ENCODE measurements at places on chromosomes 1 and 21.

- DNase-seq, result no peak
Observed at GRCh38 chr1:103373991-103374390, 151.5 kb upstream of the RNPC3 start.

- DNase-seq, result no peak
Observed at GRCh38 chr1:102941366-102941947, 166.9 kb downstream of the COL11A1 start.

- DNase-seq, result no peak
Observed at GRCh38 chr1:201475130-201475529, 6.1 kb upstream of the PHLDA3 start.

- DNase-seq, result peak; percentile 70
Observed at GRCh38 chr1:235648407-235648907, 1.1 kb downstream of the GNG4 start.

GRCh38 chr1:32775640-32776337, 41.4 kb downstream of the YARS1 start:
- no peak for DNase-seq

GRCh38 chr1:39713557-39713956, 22.3 kb upstream of the HPCAL4 start:
- DNase-seq, result no peak

DNA sequence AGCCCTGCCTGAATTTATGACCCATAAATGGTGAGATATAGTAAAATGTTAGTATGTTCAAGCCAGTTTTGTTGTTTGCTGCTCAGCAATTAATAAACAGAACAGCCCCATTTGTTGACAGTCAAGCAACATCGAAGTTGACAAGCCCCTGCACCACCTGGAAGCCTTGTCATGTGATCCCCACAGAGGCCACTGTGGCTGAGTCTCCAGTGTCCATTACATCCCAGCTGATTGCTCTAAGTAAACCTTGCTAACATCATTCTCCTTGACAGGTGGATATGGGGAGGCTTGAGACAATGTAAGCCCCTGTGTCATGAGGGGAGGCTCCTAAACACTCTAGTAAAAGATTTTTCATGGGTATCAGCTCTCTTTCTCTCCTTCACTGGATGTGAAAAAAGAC, 17.5 kb upstream of the TACSTD2 start:
- DNase-seq, result no peak

DNA sequence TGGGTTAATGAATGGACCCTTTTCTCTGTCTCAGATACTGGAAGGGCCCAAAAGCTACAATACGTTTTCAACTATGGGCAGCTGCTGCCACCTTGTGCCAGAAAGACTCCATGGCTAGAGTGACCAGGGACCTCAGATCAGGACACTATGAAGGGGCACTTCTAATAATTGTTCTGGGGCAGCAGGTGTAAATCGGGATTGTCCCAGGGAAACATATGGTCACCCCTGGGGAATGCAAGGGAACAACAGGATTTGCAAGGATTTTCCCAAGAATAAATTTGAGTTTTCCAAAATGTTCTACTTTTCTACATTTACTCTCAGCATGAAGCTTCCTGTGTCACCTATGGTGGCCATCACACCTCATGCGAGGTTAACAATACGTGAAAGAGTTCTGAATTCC, 12.0 kb upstream of the FCAMR start:
- DNase-seq, result peak; percentile 8

DNA sequence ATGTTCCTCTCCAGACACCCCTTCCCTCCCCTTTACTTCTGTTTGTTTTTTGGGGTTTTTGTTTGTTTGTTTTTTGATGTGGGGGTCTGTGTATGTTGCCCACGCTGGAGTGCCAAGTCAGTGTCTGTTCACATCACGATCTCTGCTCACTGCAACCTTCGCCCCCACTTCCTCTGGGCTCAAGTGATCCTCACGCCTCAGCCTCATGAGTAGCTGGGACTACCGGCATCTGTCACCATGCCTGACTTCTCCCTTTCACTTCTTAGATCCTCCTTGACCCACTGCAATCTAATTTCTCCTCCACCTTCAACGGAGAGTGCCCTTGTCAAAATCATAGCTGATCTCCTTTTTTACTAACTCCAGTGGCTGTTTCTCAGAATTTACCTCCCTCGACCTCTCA, 100.7 kb upstream of the KIF26B start:
- DNase-seq, result no peak

GRCh38 chr1:171254859-171255258, 6.6 kb downstream of the FMO1 start:
- no peak for DNase-seq

GRCh38 chr1:155032886-155033285, 695 bp downstream of the DCST2 start:
- no peak for DNase-seq

GRCh38 chr1:2445162-2445822, 30.8 kb upstream of the PLCH2 start:
- DNase-seq, result no peak

DNA sequence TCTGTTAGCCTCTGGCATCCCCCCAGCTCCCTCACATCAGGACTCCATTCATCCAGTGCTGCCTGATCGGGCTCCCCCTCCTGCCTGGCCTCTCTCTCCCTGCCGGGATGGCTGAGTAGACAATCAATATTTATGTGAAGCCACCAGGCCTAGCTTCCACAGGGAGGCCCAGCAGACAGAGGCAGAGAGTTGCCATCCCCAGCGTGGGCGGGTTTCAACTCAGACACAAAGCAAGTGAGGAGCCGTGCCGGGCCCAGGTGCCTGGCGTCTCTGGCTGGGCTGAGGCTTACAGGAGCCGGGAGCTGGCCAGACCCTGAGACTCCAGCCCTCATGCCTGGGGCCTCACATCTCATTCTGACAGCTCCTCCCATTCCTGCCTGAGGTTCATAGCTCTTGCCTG, 34.5 kb upstream of the ATP2B4 start:
- no peak for DNase-seq

GRCh38 chr1:153794624-153795329, 19.6 kb downstream of the SLC27A3 start:
- DNase-seq, result no peak

GRCh38 chr1:41530411-41530810, 45.9 kb upstream of the EDN2 start:
- DNase-seq, result no peak

GRCh38 chr1:39940253-39940652, 14.7 kb upstream of the MFSD2A start:
- DNase-seq, result no peak

GRCh38 chr1:166164995-166165660, 1.7 kb downstream of the FAM78B start:
- no peak for DNase-seq

GRCh38 chr1:32741059-32741412, 38.5 kb upstream of the SYNC start:
- DNase-seq, result no peak

DNA sequence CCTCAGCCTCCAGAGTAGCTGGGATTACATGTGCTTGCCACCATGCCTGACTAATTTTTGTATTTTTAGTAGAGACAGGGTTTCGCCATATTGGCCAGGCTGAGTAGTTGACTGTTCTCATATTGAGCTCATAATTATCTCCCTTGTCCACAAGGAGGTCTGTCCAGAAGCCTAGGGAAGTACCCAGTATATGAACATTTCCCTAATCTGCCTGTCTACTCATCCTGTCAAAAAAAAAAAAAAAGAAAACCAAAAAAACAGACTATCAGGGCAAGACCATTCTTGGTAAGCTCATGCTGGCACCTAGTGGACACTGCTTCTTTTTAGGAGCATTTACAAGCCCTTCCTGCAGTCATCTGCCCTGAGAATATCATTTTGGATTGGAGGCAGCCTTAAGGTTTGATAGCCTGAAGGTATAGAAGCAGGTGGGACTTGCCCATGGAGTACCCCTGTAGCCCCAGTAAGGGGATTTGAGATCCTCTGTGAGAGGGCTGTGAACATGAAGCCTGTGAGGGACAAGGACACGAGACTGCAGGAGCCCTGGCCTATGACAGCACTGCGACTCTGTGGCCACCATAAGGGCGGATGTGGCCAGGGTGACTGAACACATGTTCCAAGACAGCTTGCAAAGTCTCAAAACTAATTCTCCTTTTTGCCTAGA, 10.8 kb upstream of the DUSP12 start:
- no peak for DNase-seq

DNA sequence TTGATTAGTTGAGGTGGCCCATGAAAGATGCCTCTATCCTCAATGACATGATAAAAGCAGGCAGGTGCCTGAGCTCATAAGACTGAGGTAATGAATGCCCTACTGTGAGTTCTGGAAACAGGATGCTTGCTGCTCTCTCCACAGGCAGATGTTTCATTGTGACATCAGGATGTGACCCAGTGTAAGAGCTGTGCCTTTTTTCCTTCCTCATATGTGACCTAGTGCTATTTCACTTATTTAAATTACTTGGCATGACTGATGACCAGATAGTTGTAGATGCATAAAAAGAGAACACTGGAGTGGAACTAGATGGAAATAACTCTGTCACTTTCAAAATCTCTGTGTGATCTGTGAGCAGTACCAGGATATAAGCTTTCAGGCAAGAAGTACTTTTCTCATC, 31.9 kb downstream of the KIF14 start:
- DNase-seq, result no peak

GRCh38 chr1:108767708-108768107, 21.2 kb downstream of the STXBP3 start:
- no peak for DNase-seq

- no peak for DNase-seq
Observed at GRCh38 chr1:93459126-93459525, 11.2 kb downstream of the FNBP1L start.

- no peak for DNase-seq
Observed at GRCh38 chr1:63557365-63557987, 34.2 kb downstream of the EFCAB7 start.

DNA sequence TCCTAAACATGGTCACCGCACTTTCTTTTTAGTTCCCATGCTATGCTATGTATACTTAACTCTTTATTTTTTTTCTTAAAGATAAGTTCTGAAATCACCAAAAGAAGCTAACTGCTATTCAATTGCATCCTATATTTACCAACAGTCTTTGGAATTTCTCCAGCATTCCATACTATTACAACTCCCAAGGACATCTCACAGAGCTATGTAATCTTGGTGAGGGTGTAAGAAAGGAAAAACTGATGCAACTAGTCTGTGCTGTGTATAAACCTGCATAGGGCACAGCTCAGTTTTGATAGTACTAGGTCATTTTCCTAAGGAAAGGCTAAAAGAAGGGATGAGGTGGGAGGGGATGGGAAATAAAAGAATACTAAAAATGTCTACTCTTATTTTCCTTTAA, 78.0 kb downstream of the PTPN14 start:
- DNase-seq, result no peak

- DNase-seq, result no peak
Observed at GRCh38 chr1:114854693-114855320, at the start of gene SYCP1. Gene SYCP1 (plus strand): TSS chr1:114854863. CDS start chr1:114855465, 602 bp downstream.

GRCh38 chr1:107545056-107545577, 404.3 kb downstream of the NTNG1 start:
- no peak for DNase-seq

GRCh38 chr21:33890187-33890586, 25.4 kb downstream of the ATP5PO start:
- DNase-seq, result no peak

DNA sequence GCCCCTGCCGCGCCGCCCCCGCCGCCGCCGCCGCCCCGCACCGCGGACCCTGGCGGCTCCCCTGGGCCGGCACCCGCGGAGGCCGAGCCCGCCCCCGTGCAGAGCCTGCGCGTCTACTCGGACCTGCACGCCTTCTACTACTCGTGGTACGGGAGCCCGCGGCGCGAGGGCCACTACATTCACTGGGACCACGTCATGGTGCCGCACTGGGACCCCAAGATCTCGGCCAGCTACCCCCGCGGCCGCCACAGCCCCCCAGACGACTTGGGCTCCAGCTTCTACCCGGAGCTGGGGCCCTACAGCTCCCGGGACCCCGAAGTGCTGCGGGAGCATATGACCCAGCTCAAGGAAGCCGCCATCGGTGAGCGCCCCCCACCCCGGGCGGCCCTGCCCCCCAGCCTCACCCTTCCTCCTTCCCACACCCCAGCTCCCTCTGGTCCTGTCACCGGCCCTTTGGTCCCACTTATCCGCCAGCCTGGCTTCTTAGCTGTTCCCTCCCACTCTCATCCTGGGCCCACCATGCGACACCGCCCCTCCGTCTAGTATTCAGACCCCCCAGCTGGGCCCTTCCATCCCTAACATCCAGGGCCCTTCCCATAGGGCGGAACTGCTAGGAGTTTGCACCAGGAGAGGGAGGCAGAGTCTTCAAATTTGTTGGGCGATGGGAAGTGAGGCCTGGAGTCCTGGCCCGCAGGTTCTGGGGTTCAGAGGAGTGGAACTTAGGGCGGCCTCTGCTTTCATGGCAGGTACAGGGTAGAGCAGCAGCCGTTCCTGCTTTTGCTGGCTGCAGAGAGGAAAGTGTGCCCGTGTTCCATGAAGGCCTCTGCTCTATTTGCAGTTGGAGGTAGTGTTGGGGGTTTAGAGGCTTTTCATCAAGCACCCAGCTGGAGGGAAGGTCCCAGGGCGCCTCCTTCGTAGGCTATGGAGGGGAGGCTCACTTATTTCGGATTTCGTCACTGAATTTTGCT, 1.0 kb downstream of the MANEAL start:
- DNase-seq, result no peak

- DNase-seq, result no peak
Observed at GRCh38 chr1:47399138-47399845, 16.8 kb upstream of the FOXE3 start.

GRCh38 chr1:55559842-55560241, 344.7 kb upstream of the USP24 start:
- no peak for DNase-seq

DNA sequence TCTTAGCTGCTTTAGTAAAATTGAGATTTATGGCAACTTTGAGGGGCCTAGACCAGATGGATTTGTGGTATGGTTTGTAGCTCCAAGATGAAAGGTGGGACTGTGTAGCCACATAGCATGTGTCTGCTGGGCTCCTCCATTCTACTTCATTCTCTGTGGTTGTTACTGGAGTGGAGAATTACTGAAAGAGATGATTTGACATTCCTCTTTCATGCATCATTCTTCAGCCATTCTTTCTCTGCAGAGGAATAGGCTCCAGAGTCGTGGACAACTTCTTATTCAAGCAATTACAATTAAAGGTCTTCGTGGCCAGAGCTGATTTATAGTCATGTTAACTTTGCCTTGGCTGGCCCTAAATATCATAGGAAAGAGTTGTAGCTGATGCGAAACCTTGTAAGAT, 328.9 kb downstream of the PAPPA2 start:
- DNase-seq, result no peak

- DNase-seq, result no peak
Observed at GRCh38 chr1:187837787-187838186, 1009.0 kb downstream of the PLA2G4A start.

- no peak for DNase-seq
Observed at GRCh38 chr1:16903054-16903453, 7.3 kb downstream of the RNU1-2 start.
